Left forelimb (tissue), 1 donor: ENCODE measurements at places on chromosomes 4 and X.
A peak's percentile ranks its signal among the peaks of the same experiment; 100 is the strongest.

- no peak for DNase-seq
Measured at GRCh38 chr4:123325241-123325681, 71.3 kb upstream of the SPRY1 start.

GRCh38 chr4:79597266-79597665 is 189.2 kb upstream of the GK2 start:
- DNase-seq: no peak

GRCh38 chrX:46354481-46354880 is 190.7 kb downstream of the ZNF674 start:
- DNase-seq: no peak

DNA sequence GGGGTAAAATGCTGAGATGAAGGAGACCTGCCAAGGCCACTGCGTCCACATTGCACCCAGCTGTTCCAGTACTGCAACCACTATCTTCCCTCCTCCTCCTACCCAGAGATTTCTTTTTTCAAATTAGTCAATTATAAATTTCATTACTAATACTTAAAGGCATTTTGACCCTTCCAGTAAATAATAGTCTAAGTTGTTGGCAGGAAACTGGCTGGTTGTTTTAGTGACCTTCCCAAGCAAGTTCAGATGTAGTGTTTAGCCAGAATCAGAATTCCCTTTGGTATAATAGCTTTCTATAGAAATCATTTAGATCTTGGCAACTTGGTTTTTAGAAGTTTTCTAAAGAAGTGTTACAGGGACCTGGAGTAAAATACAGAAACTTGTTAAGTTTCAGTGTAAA is 66.0 kb downstream of the AASDH start:
- DNase-seq: no peak

GRCh38 chrX:72107320-72107719 is 24.4 kb downstream of the RTL5 start:
- DNase-seq: no peak

- no peak for DNase-seq
Measured at GRCh38 chr4:121330180-121330665, 50.6 kb downstream of the QRFPR start.

DNA sequence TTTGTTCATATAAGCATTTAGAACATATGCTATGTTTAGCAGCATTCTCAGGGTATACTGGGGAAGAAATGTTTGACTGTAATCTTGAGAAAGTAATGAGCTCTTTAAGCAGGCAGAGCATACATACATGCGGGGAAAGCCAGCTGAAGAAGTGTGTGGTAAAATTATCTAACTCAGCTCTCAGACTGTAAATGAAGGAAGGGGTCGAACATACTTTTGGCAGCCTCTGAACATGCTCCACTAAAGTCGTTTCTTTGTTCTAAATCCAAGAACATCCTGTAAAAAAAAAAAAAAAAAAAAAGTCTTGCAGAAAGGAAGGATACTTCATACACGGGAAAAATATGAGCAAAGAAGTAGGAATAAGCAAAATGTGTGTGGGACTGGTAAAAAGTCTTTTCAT is 224.8 kb downstream of the GRID2 start:
- no peak for DNase-seq

DNA sequence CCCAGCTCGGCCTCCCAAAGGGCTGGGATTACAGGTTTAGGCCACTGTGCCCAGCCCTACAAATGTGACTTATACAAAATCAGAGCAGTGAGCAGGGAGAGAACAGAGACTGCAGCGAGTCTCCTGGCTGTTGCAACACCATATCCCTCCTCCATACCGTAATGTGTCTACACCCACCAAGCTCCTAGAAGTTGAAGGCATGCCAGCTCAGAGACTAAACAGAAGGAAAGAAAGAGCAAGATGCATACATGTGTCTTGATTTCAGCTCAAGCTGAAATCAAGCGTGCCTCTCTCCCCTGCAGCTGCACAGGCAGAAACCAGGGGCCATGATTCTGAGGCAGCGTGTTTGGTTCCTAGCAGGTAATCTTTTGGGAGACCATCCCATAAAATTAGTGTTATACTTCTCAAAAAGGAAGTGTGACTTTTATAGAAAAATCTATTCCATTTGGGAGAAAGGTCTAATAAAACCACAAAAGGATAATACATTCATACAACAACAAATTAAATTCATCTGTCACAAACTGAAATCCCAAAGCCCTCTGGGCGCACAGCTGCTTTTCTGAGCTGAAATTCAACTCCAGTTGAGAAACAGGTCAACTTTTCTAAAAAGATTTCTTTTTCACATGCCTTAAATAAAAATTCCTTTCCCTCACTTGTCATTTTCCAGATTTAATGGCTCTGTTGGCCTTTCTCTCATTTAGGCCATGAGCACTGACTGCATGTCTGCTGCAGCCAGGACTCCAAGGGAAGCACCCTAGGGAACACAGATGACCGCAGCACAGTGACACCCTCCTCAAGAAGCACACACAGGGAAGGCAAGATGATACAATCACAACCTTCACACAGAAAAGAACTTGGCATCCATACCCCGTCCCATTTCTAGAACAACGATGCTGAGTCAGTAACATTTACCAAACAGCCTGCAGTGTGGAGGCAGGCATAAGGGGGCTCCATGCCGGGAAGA is 34.4 kb downstream of the AFAP1 start:
- peak; percentile 73 for DNase-seq

- DNase-seq: no peak
Measured at GRCh38 chrX:119693996-119694451, 1.1 kb upstream of the SEPTIN6 start.

DNA sequence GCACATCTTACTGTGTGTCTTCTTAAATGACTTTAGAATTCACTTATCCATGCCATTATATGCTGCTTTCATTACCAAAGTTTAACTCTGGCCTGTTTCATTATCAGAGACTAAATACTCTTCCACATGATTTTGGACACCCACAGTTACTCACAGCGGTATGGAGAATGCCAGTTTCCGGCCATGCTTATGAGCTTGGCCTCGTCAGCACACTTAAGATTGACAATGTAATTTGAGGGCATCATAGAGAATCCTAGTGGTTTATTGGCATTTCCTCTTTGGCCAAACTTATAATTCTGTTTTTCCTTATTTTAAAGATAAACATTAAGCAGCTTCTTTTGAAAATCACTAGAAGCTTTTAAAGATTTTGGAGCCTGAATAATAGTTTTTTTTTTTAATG is 104.5 kb downstream of the IRF2 start:
- no peak for DNase-seq

DNA sequence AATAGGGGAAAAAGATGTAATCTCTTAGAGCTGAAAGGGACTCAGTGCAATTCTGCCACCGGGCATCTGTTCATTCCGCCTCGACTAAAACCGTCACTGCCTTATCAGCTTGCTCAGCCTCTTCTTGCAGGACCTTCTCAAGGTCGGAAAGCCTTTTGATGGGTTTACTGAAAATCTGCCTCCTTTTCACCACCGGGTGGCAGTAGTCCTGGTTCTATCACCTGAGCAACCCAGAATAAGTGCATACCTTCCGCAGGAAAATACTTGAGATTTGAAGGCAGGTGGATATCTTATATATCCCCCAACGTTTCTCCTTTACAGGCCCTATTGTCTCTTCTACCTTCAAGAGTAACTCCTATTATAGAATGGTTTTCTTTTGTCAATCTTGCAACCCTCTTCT is 103.4 kb upstream of the PAK3 start:
- DNase-seq: no peak

DNA sequence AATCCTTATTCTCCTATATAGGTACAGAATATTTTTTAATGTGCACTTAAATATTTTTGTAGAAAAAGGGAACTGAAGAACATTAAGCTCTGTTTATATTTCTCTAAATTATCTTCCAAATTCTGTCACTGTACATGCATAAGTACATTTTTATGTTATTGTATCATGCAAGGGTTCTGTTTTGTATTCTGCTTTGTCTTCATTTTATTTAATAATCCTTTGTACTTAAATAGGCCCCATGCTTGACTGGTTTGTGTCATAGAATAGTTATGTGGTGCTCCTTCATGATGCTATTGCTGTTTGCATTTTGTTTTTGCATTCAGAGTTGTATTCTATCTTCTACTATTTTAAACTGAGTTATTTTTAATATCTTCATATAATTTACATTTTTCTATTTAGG is 111.9 kb upstream of the EDNRA start:
- DNase-seq: no peak

- DNase-seq: no peak
Measured at GRCh38 chrX:37879692-37880091, 32.3 kb upstream of the DYNLT3 start.

DNA sequence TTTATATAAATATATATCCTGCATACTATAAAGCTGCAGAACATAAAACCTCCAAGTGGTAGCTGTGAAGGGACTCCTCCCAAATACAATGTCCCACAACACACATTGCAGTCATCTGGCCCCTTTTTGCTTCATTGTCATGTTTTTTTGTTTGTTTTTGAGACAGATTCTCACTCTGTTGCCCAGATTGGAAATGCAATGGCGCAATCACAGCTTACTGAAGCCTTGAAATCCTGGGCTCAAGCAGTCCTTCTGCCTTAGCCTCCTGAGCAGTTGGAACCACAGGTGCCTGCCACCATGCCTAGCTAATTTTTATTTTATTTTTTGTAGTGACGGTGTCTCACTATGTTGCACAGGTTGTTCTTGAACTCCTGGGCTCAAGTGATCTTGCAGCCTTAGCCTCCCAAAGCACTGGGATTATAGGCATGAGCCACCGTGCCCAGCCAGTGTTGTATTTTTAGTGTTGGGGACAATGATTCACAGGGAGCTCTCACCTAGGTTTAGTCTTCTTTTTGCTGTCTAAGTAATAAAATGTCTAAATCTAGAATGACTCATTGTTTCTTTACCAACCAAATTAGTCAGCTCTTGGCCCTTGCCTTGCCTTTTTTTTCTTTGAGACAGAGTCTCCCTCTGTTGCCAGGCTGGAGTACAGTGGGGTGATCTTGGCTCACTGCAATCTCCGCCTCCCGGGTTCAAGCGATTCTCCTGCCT is 24.0 kb upstream of the XIAP start:
- no peak for DNase-seq

- no peak for DNase-seq
Measured at GRCh38 chr4:17066972-17067371, 168.5 kb upstream of the LDB2 start.

GRCh38 chr4:98672583-98673287 is 14.3 kb upstream of the TSPAN5 start:
- DNase-seq: no peak

GRCh38 chrX:139766545-139766983 is 58.6 kb upstream of the MCF2 start:
- DNase-seq: no peak

DNA sequence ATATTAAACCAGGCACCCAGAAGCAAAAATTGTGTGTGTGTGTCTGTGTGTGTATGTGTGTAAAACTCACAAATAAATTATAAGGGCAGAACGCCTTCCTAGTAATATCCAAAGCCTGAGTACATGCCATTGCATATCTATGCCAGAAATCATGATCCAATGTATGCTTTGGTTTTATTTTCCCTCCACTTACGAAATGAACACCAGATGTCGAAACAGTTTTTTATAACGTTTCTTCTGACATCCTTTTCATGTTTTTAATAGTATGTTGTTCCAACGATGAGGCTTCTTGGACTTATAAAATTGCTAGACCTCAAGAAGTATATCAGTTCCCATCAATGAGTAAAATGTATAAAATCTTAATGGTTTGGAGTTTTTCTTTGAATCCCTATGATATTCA is 55.4 kb downstream of the KCNIP4 start:
- DNase-seq: no peak

- no peak for DNase-seq
Measured at GRCh38 chrX:10395643-10396042, 224.7 kb downstream of the MID1 start.
